Renal pelvis (tissue), 12 donors: ENCODE measurements at places on chromosomes 2 and 18. TPM values are rescaled to one million over a fixed set of nuclear protein-coding genes. Genes with fewer than 3 reads are reported as not detected.

Gene GCG
- polyA plus RNA-seq = not detected

DNA sequence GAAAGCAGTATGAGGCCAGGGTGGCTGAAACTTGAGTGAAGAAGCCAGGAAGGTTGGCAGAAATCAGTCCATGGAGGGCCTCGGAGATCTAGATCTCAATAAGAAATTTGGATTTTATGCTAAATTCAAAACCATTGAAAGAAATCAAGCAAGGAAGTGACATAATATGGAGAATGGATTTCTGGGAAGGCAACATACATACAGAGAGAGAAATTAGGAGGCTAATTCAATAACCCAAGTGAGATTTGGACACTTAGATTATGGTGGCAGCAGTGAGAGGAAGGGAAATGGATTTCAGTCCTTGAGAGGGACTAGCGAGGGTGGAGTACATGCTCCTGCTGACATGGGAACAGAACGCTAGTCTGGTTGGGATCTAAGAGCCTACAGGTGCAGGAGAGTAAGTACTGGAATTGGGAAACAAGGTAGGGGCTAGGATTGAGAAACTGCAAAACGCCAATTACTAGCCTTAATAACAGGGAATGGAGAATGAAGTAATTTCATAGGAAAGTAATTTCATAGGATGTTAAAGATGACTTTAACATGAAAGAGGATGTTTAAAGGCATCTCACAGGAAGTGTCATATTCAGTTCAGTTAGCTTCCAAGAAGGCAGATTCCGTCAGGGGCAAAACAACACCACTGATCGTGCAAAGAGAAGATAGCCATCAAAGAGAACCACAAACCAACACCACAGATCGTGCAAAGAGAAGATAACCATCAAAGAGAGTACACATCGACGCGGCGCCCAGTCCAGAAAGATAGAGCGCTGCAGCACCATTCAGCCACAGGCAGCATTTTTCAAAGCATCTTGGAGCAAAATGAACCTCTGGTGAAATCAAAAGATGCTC, 27.2 kb downstream of the CDKL4 start:
- no peak for DNase-seq

DNA sequence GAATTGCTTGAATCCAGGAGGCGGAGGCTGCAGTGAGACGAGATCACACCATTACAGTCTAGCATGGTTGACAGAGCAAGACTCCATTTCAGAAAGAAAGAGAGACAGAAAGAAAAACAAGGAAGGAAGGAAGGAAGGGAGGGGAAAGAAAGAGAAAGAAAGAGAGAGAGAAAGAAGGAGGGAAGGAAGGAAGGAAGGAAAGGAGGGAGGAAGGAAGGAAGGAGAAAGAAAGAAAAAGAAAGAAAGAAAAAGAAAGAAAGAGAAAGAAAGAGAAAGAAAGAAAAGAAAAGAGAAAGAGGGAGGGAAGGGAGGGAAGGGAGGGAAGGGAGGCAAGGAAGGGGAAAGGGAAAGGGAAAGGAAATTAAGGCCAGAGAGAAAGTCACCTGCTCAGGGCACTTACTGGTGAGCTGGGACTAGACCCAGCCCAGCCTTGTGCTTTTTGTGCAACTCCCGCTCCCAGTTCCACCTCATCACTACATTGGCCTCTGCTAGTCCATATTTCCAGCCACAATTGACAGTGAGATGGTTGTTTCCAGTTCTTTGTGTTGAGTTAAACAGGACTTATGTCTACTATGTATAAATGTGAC, 35.7 kb downstream of the MOGAT1 start:
- no peak for DNase-seq

Gene SCN7A
- polyA plus RNA-seq = 13.0 TPM

DNA sequence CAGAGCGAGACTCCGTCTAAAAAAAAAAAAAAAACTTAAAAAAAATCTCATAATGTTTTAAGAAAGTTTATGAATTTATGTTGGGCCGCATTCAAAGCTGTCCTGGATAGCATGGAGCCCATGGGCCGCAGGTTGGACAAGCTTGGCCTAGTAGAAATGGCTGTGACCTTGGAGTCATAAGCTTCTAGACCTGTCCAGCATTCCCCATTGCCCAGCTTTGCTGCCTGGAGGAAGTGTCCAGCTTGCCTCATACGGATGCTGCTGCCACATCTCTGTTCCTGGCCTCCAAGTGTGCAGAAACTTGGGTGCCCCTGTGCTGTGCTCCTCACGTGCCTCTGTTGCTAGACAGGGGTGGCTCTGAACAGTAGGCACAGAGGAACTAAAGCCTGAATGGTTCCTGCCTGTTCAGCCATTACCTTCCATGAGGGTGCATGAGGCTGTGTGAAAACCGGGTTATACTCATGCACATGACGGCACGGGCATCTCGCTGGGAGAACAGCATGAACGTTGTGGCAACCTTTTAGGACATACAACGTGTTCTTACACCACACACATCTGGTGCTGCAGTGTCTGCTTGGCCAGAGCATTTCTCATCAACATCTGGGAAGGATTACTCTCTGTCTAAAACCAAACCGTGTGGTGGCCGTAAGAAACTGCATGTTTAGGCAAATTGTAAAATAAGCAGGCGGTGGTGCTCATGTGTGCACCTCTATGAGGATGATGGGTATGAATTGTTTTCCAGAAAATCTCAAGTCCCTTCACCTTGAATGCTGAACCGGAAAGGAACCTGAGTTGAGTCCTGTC, 38.2 kb downstream of the FHOD3 start:
- no peak for DNase-seq

Gene NT5DC4
- polyA plus RNA-seq = 1.4 TPM

Gene RND3
- polyA plus RNA-seq = 38.1 TPM

Gene ERBB4
- polyA plus RNA-seq = 40.0 TPM

DNA sequence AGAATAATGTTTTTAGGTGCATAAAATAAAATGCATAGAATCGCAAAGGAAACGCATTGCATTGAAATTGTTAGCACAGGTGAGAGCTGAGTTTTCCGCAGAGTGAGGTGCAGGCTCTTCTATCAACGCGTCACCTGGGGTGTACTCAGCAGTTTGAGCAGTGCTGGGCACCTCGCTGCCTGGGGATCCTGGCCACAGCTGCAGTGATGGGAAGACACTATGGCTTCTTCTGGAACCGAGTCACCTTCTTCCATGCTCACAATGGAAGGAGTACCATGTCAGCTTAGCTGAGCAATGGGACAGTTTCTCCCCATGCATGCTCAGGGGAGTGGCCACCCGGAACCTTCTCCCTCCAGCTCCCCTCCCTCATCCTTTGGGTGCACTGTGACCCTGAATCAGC, 95.4 kb upstream of the OTOS start:
- no peak for DNase-seq

- no peak for DNase-seq
Measured at GRCh38 chr2:193124815-193125214, 930.1 kb upstream of the TMEFF2 start.
